Activated T-cell treated with anti-CD3 and anti-CD28 coated beads for 4 hours (primary cell): ENCODE measurements at places on chromosomes 3 and 15.

- no peak for DNase-seq
Measured at GRCh38 chr3:111861391-111861790, 2.3 kb downstream of the PHLDB2 start.

GRCh38 chr3:72255191-72255590, 470.2 kb upstream of the PROK2 start:
- DNase-seq: no peak

GRCh38 chr3:152105446-152105845, 163.3 kb upstream of the MBNL1 start:
- no peak for DNase-seq

- no peak for DNase-seq
Measured at GRCh38 chr3:112355307-112355687, 22.3 kb downstream of the CD200 start.

DNA sequence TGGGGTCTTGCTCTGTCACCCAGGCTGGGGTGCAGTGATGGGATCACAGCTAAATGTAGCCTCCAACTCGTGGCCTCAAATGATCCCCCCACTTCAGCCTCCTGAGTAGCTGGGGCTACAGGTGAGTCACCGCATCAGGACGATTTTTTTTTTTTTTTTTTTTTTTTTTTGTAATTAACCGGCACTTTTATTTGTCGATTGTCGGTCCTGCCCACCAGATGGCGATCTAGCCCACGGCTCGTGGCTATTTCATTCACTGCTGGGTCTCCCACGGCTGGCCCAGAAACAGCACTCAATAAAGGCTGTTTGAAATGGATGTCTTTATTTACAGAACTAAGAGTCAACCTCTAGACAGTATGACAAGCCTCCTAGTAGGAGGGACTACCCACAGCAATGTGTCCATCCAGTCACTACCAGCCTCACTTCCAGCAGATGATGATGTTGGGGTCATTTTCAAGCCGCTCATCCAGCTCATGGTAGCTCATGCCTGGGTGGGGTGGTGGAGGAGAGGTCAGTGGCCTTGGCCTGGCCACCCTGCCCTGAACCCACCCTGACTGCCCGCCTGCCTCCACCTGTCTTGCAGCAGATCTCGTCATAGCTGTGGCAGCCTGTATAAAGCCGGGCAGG, 1.8 kb upstream of the ZMYND10 start:
- peak; percentile 66 for DNase-seq

- no peak for DNase-seq
Measured at GRCh38 chr3:86949850-86950249, 41.1 kb downstream of the VGLL3 start.

- DNase-seq: no peak
Measured at GRCh38 chr3:178140531-178141304, 395.5 kb upstream of the KCNMB2 start.

- no peak for DNase-seq
Measured at GRCh38 chr15:99731336-99732123, 1.7 kb downstream of the LYSMD4 start.

- DNase-seq: no peak
Measured at GRCh38 chr3:155270063-155270462, 23.4 kb downstream of the STRIT1 start.

DNA sequence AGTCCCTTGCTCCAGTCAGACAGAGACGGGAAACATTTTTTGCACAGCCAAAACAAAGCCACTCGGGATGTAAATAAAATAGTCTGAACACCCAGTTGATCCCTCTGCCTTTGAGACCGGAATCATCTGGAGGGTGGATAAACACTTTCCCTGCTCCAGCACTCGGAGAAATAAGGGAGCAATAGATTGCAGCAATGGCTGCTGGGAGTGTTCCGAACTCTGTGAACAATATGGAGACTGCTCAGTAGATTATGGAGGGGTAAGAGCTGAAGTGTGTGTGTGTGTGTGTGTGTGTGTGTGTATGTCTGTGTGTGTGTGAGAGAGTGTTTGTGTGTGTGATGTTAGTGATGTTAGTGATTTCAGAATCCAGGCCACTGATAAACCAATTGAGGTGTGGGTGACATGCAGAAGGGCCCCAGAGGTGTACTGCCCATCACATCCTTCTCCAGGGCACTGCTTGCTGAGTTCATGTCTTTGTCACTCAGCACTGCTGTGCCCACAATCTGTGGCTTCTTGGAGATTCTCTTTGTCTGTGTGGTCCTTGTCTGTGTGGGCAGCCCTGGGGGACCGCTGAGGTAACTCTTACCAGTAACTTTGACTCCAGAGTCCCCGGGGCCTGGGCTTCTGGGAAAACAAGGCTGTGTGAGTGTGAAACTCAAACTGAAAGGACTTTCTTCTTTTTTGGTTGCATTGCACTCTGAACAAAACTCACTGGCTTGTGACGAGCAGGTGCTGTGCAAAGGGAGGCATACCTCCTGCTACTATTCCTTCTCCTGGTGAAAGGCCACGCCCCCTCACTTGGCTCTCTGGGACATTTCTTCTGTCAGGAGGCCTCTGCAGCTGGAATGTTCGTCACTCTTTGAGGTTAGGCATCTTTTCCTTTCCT, 23.0 kb downstream of the CRYGS start:
- DNase-seq: no peak

GRCh38 chr15:100278596-100279380, 63.0 kb downstream of the ADAMTS17 start:
- no peak for DNase-seq

GRCh38 chr15:80560601-80561400, 134.3 kb upstream of the ABHD17C start:
- no peak for DNase-seq

GRCh38 chr15:71708051-71708429, 102.3 kb upstream of the NR2E3 start:
- no peak for DNase-seq
